Caudate nucleus (tissue), 63 donors: ENCODE measurements at places on chromosomes 2 and 18.

- DNase-seq = no peak
Observed at GRCh38 chr2:151358166-151358970, 976 bp downstream of the TNFAIP6 start.

- no peak for DNase-seq
Observed at GRCh38 chr2:52269696-52270485, 1238.0 kb upstream of the NRXN1 start.

DNA sequence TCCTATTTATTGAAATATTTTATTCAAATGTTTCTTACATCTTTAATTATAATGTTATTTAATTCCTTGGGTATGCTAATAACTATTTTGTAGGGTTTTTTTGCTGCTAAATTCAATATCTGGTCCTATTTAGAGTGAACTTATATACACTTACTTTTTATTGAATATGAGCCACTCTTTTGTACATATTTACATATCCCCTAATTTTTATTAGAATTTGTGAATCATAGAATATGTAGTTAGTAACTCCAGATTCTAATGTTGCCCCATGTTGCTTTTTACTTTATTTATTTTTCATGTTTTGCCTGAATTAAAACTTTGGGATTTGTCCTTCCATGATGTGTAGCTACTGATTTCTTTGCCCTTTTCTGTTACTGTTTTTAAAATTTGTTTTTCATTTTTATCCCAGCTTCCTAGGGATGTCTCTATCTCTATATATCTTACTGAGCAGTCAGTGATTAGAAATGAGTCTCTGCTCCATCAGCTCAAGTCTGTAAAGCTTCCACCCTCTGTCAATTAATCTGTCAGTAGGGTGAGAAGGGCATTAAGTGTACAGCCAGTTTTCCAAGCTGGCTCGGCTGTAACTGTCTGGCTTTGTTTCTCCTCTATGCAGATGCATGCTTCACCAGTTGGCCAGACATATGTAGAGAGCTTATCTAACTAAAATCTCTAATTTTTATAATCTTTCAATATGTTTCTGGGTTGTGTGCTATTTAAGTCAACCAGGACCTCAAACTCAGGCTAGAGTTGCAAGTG, 256.9 kb downstream of the CDH19 start:
- DNase-seq = no peak

DNA sequence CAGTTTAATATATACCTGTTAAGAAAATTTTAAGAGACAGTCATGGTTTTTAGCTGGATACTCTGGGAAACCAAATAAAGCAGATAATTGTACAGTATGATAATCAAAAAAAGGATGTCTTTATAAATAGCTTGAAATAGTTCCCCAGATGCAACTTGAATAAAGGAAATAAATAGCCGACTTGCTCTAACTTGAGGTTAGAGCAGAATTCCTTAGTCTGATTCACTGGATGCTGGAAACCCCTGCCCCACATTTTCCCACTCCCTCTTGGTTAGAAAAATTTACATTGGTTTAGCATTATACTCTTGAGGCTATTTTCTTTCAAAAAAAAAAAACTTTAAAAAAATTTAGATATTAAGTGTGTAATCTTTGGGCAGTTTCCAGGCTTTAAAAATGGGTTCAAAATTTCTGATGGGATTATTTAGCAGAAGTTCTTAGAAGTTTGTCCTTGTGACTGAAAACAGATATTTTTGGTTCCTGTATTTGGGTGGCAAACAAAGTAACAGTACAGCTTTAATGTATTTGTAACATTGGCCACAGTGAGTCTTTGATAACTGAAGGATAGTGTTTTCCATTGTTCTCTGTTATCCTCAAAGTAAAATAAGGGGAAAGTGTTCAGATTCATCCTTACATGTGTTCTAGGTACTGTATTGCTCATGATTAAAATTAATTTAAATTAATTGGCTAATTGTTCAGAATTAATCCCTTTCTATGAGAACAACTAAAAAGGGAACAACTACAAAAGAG, 39.6 kb downstream of the ITGAV start:
- DNase-seq = no peak

- no peak for DNase-seq
Observed at GRCh38 chr2:191311627-191312026, 66.4 kb downstream of the MYO1B start.

- no peak for DNase-seq
Observed at GRCh38 chr18:79788734-79789085, 9.0 kb upstream of the KCNG2 start.

DNA sequence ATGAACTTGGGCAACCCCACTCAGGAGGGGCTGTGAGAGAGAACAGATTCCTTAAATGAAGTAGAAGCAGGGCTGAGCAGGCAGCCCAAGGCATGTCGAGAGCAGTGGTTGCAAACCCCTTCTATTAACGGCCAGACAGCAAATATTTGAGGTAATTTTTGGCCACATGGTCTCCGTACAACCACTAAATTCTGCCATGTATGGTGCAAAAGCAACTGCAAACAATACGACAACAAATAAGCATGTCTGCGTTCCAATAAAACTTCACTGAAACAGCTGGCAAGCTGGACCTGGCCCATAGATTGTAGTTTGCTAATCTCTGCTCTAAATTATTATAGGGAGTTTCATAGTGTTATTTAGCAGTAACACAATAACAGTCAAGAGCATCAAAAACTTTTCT, 217.0 kb upstream of the ZNF521 start:
- DNase-seq = no peak

- DNase-seq = no peak
Observed at GRCh38 chr2:28201671-28202180, 190.9 kb upstream of the FOSL2 start.

DNA sequence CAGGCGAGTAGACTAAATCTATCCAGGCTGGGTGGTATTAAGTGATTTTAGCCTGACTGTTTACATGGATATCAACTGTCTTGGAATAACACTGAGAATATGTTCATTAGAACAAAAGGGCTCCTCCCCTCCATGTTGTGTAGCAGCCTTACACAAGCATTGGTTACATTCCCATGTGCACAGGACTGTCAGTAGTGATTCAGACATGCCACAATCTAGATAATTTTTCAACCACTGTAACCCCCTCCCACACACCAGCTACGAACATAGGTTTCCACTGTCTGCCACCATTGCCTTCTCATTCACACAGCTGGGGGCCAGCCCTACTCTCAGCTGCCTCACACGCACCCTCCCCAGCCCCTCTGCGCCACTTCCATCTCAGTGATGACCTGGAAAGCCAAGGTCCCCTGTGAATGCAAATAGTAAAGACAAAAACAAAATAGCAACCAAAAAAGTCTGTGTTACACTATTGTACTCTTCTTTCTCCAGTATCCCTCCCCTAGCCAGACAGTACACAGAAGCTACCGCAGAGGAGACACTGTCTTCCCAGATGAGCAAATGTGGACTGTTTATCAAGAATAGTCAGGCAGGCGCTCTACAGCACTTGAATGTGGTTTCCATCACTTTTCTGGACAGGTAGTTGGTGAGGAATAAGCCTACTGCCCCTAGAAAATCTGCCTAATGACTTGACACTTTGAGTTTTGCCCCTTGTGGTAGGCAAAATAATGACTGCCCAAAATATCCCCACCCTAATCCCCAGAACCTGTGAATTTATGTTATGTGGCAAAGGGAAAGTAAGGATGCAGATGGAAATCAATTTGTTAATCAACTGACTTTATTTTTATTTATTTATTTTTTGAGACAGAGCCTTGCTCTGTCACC, 27.9 kb upstream of the TYMS start:
- no peak for DNase-seq

DNA sequence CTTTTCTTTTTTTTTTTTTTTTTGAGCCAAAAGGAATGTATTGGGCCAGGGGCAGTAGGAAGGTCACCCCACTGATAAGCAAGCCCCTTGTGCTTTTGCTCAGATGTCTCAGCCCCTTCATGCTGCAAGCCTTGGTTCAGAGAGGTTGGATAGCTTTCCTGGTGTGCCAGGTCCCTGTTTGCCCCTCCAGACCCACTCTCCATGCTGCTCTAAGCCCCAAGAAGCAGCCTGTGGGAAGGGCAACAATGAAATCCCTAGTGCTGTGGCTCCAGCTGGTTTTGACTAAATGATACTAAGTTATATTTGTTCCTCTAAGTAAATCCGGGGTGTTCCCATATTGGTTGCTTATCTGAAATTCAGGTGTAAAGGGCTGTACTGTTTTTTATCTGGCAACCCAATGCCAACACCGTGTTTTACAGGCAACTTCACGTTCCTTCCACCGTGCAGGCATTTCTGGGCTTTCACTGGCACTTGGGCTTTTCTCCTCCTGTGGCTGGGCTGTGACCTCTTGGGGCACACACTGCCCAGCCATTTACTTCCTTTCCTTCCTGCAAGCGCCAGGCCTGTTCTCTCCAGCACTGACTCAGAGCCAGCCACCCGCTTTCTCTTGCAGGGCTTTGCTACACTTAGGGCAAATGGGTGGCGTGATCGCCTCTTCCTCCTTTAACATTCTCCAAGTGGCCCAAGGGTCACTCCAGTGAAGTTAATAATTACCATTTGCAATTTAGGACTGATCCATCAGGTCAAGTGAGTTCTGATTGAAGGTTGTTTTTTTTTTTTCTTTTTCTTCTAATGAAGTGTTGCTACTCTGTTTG, 21.6 kb downstream of the MERTK start:
- DNase-seq = peak; percentile 67

GRCh38 chr18:41268271-41268670, 686.8 kb upstream of the PIK3C3 start:
- no peak for DNase-seq

GRCh38 chr2:41222593-41222992, 770.7 kb upstream of the SLC8A1 start:
- no peak for DNase-seq

GRCh38 chr18:37261246-37261840, 304.3 kb downstream of the CELF4 start:
- DNase-seq = no peak

DNA sequence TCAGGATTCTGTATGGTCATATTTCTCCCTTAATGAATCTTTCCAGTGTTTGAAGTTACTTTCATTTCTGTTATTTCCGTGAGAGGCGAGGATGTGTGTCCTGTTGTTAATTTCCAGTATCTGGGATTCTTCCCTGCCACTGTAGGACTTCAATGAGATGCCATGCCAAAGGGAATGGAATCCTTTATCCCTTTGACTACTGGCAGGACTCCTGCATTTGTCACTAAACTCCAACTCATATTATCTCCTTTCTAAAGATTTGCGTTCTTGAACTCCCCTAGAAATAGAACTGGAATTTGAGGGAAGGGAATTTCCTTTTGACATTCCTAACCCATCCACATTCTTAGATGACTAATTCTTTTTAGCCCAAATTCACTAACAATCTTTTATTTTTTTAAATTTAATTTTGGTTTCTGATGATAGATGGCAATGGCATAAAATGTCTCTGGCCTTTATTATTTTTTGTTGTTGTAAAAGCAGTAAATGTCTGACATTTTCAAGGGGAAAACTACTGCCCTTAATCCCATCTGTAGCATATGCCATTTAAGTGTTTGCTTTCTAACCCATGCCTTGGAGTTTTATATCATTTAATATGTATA, 87.8 kb upstream of the EML6 start:
- no peak for DNase-seq

GRCh38 chr18:56522816-56523215, 115.6 kb downstream of the TXNL1 start:
- no peak for DNase-seq

DNA sequence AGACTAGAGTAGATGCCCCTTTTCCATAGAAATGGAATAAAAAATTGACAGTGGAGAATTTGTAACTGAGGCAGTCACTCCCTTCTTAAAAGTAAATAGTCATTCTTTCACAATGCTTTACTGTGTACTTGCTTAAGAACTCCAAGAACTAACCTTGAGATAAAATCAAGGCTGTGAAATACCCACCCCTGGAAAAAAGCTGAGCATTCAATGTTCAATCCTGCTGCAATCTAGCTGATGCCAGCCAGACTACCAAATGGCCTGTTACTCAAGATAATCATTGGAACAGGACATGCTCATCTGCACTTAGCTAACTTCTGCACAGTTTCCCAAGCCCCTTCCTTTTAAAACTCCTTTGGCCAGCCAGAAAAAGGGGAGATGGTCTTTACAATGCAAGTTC, 367.4 kb upstream of the GULP1 start:
- DNase-seq = no peak

- DNase-seq = no peak
Observed at GRCh38 chr2:15560140-15560987, 770 bp downstream of the NBAS start.

GRCh38 chr2:234058881-234059280, 8.4 kb downstream of the SPP2 start:
- DNase-seq = no peak

DNA sequence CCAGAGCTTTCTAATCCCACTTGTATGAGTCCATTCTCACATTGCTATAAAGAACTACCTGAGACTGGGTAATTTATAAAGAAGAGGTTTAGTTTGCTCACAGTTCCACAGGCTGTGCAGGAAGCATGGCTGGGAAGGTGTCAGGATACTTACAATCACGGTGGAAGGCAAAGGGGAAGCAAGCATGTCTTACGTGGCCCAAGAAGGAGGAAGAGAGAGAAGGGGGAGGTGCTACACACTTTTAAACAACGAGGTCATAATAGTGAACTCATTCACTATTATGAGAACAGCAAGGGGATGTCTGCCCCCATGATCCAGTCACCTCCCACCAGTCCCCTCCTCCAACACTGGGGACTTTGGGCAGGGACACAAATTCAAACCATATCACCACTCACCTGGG, 67.8 kb downstream of the TTC32 start:
- no peak for DNase-seq

GRCh38 chr2:187569042-187569441, 14.8 kb upstream of the TFPI start:
- no peak for DNase-seq

DNA sequence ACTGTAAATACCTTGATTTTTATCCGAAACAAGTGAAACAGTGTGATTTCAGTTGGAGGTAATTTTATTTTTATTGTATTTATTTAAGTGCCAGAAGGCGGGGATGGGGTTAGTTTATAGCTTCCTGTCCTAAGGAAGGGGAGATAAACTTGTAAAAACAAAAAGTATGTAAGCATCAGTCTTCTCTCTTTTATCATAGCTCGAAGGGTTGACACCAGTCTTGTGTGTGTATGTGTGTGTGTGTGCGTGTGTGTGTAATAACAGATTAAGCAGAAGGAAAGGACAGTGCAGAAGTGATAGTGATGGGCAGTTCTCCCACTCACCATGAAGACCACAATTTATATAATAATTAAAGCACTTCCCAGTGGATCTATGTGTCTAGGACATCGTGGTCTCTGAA, 793.3 kb downstream of the PLCL1 start:
- DNase-seq = no peak

DNA sequence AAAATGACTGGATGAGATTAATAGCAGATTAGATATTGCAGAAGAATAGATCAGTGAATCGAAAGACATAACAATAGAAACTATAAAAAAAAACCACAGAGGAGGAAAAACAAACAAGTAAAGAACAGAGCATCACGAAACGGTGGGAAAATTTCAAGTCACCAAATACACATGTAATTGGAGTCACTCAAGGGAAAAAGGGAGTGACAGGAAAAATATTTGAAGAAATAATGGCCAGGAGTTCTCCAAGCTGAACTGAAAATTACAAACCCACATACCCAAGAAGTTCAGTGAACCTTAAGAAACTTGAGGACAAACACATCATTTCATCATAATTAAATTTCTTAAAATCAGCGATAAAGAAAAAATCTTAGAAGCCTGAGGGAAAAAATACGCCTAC, 11.0 kb upstream of the IL1R1 start:
- no peak for DNase-seq

GRCh38 chr18:6202861-6203260, 211.8 kb downstream of the L3MBTL4 start:
- no peak for DNase-seq
